D721Med (cell line): ENCODE measurements at places on chromosomes 13 and 19.

- no peak for DNase-seq
Observed at GRCh38 chr13:65638572-65639168, 1591.5 kb downstream of the PCDH9 start.

- no peak for DNase-seq
Observed at GRCh38 chr19:40555978-40556689, 20.5 kb upstream of the SHKBP1 start.

DNA sequence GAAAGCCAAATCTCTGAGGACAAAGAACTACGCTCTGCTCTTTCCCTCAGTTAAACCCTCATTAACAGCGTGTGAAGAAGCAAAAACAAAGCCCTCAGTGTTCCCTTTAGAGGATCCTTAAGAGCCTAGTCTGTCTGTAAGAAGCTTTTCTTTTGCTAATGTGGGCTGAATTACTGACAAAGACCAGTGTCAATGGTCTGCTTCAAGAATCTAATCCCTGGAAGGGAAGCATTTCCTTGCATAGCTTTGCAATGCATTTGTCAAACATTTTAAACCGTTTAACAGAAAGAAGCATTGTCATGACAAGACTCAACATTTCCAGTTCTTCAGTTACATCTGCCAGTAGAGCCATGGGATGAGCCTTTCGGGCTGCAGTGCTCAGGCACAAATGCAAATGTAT is 64.9 kb downstream of the EDNRB start:
- DNase-seq, result no peak

DNA sequence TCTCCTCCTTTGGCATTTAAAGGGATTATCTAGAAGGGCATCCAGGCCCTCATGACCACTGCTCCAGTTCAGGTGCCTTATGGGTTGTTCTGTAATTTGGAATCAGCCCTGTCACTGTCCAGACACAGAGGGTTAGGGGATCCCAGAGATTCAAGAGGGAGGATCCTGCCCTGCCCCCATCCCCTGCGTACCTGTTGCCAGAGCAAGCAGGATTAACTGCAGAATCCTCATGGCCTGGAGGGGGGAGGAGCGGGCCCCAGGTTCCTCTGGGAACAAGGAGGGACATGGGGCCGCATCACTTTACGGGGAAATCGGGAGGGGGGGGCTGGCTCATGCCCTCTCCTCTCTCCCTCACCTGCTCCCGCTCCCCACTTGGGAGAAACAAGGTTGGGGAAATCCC is 1.0 kb downstream of the KLK11 start:
- DNase-seq, result no peak

DNA sequence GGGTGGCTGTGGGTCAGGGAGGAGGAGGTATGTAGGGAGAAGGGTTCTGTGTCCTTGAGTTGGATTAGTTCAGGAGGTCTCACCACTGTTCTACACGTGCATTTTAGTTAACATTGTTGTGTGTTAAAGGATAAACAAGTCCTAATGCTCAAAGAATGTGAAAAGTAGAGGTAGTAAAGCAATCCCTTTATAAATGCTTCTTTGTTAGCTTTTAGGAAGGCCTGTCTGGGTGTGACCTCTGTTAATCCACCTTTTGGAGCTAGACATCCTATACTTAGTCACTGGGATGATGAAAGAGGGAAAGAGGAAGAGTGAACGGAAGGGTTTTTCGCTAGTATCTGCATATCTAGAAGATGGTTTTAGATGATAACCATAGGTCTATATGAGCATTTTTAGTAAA is 42.2 kb upstream of the FLT1 start:
- no peak for DNase-seq

- DNase-seq, result no peak
Observed at GRCh38 chr13:44573790-44574465, 2.2 kb downstream of the TSC22D1 start.

DNA sequence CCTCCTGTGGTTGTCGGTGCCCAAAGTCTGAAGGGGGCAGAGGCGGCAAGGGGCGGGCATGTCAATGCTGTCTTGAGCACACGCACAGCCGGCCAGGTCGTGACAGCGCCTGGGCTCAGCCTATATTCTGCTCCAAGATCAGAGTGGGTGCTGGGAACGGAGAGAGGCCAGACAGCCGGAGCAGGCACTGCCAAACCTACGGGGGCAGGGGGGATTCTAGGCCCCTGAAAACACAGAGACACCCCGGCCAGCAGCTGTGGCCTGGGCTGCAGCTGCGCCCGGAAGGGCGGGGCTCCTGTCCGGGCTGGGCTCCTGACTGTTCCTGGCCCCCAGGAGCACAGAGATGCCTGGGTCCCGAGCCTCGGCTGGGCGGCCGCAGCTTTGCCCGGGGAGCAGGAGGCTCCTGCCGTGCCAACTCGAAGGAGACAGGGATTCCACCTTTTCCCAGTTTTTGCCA is 2662.9 kb upstream of the PCDH20 start:
- DNase-seq, result no peak

- DNase-seq, result no peak
Observed at GRCh38 chr19:28549680-28550277, 663.2 kb downstream of the UQCRFS1 start.

DNA sequence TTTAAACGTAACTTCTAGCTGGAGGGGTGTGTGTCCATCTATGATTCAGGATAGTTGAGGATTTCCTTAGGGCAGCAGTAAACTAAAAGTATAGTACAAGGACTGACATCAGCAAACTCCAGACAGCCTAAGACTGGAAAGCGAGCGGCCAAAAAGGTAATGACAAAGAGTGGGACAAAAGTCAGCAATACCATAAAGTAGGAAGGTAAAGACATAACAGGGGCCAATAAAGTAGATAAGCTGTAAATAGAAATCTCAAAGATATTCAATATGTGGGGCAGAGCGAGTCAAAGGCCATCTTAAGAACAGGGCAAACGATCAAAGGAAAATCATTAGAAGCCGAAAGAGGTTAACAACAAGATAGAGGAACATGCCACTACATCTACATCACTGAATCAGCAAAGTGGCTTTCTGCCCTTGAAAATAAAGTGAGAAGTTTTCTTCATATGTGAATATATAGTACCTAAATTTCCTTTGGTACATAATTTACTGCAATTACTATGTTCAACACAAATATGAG is 167.2 kb downstream of the DIAPH3 start:
- no peak for DNase-seq

- DNase-seq, result no peak
Observed at GRCh38 chr13:18628428-18628827, 553.2 kb downstream of the TUBA3C start.

DNA sequence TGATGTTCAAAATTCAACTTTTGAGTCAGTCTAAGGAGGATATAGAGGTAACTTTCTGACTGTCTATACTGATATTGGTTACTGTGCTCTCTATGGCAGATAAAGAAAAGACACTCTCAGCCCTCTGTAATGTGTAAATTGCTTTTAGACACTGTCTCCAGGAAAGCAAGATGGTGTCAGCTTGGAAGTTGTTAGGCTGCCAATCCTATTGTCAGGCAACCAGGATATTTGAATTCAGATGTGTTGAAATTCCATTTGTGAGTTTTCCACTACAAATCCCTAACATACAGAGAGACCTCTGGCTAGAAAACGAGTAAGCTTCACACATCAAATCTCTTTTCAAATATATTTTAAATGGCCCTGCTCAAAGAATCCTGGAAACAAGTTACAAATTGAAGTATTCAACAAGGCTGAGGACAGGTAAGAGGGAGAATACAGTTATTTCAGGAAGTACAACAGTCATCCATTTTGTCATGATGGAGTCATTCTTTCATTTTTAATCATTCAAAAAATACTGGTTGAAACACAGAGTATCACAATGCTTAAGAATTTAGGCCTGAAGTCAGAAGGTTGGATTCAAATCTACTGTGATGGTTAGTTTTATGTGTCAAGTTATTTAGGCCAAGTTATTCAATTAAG is 312.0 kb downstream of the OLFM4 start:
- DNase-seq, result no peak

DNA sequence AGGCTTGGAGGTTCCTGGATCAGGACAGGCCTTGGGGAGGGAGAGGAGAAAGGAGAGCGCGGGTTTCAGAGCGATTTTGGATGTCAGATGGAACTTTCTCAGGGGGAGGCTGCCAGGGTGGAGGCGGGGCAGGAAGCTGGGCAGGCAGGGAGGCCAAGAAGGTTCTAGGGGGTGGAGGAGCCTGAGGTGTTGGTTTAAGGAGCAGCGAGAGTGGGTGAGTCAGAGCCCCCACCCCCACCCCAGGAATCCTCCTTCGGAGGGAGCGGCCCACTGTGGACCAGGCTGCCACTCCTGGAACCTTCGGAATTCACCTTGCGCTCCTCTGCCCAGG is 15.9 kb upstream of the NOP53 start:
- DNase-seq, result no peak

DNA sequence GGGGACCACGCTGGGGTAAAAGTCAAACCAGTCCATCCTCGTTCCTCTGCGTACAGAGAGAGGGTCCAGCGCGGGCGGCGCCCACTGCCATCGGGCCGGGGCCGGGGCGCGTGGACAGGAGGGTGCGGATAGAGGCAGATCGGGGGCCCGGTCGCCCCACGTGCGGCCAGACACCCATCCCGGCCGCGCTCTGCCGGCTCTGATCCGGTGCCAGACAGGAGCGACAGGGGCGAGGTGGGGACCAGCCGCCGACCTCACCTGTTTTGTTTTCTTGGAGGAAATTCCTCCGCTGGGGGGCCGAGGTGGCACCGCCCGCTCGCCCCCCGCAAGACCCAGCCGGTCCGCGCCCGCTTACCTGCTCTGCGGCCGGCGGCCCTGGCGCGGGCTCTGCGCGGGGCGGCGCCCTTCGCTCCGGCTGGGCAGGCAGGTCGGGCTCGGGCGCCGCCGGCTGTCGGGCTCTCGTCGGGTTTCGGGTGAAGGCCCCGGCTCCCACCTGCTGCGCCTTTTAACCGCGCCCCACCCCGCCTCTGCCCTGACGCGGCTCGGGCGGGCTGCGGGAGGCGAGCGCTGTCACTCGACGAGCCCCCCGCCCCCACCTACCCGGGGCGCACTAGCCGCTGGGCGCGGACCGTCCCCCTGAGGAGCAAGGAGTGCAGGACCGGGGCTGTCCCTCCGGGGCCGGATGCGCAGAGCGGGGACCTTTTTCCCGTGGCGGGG is at the start of gene GJB6:
Gene GJB6 (minus strand): TSS at position 481 of the 717 bp plus-strand sequence. CDS start 8,839 bp downstream, outside the sequence.
- DNase-seq, result no peak

GRCh38 chr13:67140006-67140405 is 90.1 kb downstream of the PCDH9 start:
- no peak for DNase-seq

GRCh38 chr19:10086591-10087192 is 575 bp downstream of the SHFL start:
- DNase-seq, result no peak

DNA sequence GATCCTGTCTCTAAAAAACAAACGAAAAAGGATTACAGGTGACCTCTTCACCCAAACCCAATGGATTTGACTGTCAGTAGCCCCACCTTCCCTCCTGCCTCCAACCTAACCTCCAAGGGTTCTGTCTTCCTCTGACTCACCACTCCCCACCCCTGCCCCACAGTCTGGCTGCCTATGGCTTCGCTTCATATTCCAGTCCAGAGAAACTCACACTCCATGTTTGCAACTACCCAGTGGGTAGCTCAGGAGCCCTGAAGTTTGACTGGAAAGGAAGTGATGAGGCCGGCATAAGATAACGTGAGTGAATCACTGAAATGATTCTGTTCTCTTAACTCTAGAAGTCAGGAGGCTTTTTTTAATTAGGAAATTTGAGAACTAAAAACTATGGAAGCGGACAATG is 303.9 kb downstream of the FOXO1 start:
- DNase-seq, result no peak

DNA sequence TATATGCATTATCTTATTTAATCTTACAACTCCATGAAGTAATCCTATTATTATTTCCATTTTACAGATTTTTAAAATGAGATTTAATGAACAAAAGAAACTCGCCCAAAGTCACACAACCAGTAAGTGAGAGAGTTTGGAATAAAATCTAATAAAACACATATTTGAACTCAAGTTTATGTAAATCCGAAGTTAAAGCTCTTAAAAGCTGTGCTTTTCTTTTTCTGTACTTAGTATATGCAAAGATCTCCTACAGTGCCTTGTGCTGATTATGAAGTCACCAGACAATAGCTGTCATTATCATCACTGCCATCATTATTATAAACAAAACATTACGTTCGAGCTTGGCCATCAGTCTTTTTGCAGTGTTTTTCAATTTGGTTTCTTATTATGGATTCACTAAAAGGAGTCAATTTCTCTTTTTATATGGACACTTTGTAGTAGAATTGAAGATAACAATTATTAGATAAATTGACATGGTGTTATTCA is 29.7 kb upstream of the ENOX1 start:
- no peak for DNase-seq

- no peak for DNase-seq
Observed at GRCh38 chr13:44040818-44041100, 161.1 kb downstream of the LACC1 start.

- DNase-seq, result no peak
Observed at GRCh38 chr13:31803311-31803710, 64.0 kb downstream of the RXFP2 start.

GRCh38 chr13:100542826-100543156 is 45.8 kb downstream of the GGACT start:
- DNase-seq, result no peak

GRCh38 chr13:40409278-40409677 is 257.2 kb downstream of the FOXO1 start:
- no peak for DNase-seq

GRCh38 chr19:46617601-46618000 is 7.3 kb downstream of the PTGIR start:
- DNase-seq, result no peak

- DNase-seq, result no peak
Observed at GRCh38 chr19:9156304-9156703, 16.1 kb downstream of the ZNF317 start.

DNA sequence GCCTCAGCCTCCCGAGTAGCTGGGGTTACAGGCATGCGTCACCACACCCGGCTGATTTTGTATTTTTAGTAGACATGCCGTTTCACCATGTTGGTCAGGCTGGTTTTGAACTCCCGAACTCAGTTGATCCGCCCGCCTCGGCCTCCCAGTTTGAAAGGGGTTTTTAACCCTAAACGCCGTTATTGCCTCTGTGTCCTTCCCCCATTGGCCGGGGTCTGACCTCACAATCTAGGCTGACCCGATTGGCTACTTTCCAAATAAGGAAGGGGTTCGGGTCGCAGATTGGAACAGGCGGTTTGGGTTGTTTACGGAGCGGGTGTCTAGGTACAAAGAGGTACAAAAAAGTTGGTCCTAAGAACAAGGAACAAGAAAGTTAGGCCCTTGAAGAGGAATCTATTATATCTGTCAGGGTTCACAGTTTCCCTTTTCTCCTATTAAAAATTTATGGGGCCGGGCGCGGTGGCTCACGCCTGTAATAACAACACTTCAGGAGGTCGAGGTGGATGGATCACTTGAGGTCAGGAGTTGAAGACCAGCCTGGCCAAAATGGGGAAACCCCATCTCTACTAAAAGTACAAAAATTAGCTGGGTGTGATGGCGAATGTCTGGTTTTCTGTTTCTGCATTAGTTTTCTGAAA is 1.0 kb downstream of the ZNF253 start:
- no peak for DNase-seq

DNA sequence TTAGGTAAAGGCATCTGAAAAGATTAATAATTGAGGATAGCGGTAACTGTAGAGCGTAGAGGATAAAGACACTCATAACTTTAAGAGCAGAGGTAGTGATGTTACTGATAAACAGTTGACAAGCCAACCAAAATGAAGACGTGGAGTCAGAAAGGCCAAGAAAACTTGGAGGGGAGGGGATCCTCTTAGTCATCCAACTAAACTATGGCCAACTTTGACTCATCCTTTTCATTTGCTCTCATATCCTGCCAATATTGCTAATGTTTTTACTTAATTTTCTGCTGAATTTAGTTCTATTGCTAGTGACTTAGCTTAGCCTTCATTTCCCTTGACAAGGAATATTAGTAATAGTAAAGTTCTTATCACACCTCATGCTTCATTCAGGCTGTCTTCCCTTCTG is 13.4 kb downstream of the ITGBL1 start:
- no peak for DNase-seq

GRCh38 chr19:40089462-40089861 is 1.3 kb downstream of the ZNF780A start:
- DNase-seq, result no peak
